Fibroblast of skin of left biceps (primary cell): ENCODE measurements at places on chromosomes 4 and X.
A peak's percentile ranks its signal among the peaks of the same experiment; 100 is the strongest.

- no peak for DNase-seq
These were observed 414.1 kb downstream of the CENPC start for GRCh38 chr4:67131224-67131623.

GRCh38 chrX:53235566-53235965 lies 10.6 kb upstream of the KDM5C start:
- no peak for DNase-seq

DNA sequence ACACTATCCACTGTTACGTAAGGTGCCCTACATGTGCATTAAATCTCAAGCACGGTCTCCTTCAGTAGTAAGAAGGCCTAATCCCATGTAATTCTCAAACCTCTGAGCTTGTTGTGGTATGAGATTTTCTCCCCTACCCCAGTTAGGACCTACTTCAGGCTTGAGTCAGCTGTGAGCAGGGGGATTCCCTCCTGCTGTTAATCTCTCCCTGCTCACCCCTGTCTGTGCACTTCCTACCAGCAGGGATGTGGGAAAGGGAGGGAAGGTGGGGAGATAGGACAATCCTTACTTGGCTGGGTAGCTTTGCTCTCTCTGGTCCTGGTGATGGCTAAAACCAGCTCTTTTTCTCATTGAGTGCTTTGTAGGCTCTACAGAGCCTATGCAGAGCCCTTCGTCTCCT lies 60.8 kb downstream of the PALLD start:
- DNase-seq = no peak

GRCh38 chr4:6942238-6942800 lies 32.7 kb downstream of the TBC1D14 start:
- peak; percentile 86 for DNase-seq

- DNase-seq = no peak
These were observed 57.2 kb downstream of the CPZ start for GRCh38 chr4:8649631-8650361.

GRCh38 chr4:144411119-144411518 lies 234.8 kb upstream of the HHIP start:
- DNase-seq = no peak

DNA sequence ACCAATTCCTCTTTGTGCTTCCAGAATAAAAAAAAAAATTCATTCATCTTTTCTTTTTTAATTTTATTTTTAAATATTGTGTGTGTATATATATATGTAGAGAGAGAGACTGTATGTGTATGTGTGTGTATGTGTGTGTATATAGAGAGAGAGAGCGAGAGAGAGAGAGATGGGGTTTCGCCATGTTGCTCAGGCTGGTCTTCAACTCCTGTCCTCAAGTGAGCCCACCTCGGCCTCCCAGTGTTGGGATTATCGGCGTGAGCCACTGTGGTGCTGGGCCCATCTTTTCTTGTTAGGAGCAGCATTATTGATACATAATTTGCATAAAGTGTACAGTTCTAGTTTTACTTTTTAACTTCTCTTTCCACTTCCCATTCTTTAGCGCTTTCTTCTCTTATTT lies 33.6 kb downstream of the KDM6A start:
- no peak for DNase-seq

GRCh38 chr4:183657564-183657963 lies 1.4 kb downstream of the RWDD4 start:
- no peak for DNase-seq

GRCh38 chr4:166493924-166494345 lies 620.9 kb downstream of the TLL1 start:
- DNase-seq = peak; percentile 12

- no peak for DNase-seq
These were observed 259.0 kb downstream of the CHIC1 start for GRCh38 chrX:73821921-73822559.

GRCh38 chr4:139126898-139127297 lies 50.1 kb downstream of the ELF2 start:
- DNase-seq = no peak

- no peak for DNase-seq
These were observed 64.4 kb downstream of the RPS6KA6 start for GRCh38 chrX:84123585-84123984.

DNA sequence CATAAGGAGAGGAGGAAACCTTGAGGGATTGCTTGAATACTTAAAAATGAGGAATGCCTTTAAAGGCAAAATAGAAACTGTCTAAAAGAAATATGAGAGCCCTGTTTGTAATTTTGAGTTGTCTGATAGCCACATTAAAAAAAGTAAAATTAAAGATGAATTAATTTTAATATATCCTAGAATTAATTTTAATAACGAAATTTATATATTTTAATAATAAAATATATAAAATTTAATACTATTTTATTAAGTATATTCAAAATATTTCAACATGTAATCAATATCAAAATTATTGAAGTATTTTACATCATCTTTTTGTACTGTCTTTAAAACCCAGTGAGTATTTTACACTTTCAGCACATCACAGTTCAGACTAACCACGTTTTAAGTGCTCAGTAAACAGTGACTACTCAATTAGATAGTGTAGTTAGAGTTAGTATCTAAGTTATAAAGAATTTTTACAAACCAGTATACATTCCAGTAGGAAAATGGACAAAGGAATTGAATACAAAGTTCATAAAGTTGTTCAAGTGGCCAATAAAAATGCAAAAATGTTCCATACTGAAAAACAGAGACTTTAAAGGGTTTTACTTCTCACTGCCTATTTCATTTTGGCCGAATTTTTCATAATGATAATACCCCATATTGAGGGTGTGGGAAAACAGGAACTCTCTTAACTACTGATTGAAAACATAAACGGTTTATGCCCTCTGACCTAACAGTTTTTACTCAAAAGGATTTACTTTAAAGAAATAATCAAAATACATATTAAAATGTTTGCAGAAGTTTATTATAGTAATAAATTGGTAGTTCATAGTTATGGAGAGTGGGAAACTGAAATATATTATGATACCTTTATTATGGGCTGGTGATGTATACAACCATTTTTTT lies 2.9 kb downstream of the SLC30A9 start:
- no peak for DNase-seq

DNA sequence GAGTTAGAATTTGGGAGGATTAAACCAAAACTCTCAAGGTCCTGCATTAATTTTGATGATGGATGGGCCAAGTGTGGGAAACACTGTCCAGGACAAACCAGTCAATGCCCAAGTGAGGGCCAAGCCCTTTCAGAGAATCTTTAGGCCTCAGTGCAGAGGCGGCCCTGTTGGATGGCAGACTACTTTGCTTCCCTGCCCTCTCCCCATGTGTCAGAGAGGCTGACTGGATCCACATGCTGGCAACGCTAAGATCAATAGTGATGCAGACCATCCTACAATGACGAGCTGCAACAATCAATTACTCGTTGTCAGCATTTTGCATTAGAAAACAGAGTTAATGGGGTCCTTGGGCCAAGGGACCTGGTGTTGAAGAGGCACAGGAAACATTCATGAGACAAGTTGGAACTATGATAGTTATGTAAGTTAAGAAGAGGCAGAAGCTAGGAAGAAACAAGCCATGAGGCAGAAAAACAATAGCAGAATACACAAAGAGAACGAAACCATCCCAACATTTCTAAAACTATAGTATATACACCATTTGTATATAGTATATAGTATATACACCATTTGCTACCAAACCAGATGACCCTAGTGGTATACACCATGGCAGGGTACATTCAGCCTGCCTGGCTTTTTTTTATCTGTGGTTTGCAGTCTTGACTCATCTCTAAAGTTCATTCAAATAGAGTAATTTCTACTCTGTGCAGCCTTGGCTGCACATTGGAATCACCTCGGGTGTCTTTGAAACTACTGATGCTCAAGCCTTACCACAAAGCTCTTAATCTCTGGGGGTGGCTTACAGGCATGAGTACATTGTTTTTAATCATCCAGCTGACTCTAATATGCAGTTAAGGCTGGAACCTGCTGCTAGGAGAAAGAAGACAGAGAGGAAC lies 147.7 kb upstream of the GYPA start:
- no peak for DNase-seq

GRCh38 chr4:8516996-8517550 lies 63.1 kb upstream of the GPR78 start:
- no peak for DNase-seq

- DNase-seq = no peak
These were observed 42.3 kb downstream of the QRFPR start for GRCh38 chr4:121338518-121338917.

DNA sequence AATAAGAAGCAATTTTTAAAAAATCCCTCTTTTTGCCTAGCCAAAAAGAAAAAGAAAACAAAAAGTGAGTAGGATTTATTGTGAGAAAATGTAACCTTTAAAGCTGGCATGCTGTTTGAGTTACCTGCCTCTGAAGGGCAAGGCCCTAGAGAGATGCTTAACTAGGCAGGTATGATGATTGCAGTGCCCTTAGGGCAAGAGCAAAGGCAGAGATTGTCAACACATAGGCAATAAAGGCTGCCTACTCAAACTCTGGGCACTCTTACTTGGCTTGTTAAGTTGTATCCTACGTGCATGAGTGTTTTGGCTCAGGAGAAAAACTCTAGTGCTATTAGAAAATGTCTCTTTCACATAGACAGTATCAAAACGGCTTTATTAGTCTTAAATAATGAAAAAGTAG lies 306.0 kb downstream of the RPA4 start:
- no peak for DNase-seq

GRCh38 chrX:107451731-107452130 lies 2.3 kb downstream of the FRMPD3 start:
- DNase-seq = no peak

DNA sequence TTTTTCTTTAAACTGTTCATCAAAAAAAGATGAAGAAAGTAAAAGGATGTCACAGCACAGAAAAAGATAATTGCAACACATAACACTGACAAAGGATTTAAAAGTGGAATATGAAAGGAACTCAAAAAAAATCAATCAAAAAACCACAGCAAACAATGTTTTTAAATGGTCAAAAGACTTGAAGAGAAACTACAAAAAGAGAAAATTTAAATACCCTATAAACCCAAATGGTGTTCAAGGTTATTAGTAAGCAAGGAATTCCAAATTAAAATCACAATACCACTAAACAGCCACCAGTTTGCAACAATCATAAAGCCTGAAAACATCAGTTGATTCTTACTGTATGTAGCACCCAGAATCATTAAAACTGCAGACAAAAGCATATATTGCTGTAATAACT lies 36.5 kb upstream of the PCDH10 start:
- DNase-seq = no peak

DNA sequence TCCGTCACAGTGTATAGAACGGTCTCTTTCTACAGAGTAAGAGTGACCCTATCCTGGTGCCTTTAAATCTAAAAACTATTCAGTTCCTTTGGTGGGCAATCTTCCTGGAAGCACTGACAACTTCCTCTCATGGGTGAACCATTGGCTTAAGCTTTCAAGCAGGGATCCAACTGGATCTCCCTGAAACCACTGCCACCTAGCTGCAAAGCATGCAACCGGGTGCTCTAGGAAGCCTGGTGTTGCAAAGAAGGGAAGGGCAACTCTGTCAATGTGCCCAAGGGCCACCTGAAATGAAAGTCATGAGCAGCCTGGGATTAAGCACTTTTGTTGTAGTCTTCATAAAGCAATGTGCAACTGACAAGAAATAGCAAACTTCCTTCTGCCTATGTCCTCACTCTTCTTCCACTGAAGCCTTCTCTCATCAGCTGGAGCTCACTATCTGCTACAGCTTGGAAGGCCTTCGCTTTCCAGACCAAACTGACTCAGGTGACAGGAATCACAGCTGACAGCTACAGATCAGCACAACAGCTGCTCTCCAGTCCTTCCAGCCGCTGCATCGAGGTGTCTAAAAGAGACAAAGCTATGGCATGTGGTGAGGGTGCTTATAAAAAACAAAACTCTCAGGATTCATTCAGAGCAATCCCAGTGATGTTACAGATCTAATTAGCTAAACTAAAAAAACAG lies 46.1 kb downstream of the SETD7 start:
- DNase-seq = no peak

GRCh38 chr4:23857367-23857959 lies 32.4 kb downstream of the PPARGC1A start:
- peak; percentile 18 for DNase-seq

- DNase-seq = no peak
These were observed 183.6 kb upstream of the PSAPL1 start for GRCh38 chr4:7618361-7618760.

DNA sequence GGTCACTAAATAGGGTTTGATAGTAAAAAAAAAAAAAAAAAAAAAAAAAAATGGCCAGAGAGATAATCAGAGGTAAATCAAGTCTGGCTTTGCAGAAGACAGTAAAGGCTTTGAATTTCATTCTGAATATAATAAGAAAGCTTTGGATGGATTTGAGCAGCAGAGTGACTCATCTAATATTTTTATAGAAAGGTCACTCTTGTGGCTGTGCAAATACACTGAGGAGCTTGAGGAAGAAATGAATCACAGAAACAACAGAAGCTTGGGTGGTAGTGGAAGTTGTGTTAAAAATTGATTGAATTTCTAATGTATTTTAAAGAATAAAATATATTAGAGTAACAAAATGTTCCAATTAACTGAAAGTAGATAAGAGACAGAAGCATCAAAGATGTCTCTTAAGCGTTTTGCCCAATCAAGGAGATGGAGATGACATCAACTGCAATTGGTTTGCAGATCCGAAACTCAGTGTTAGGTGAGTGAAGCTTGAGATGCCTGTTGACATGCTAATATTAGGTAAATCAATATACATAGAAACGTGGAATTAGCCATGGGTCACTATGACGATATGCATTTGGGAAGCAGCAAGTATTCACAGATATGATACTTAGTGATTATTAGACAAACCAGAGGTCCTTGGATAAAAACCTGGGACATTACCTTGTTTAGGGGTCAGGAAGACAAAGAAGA lies 280.5 kb downstream of the GPM6A start:
- DNase-seq = peak; percentile 27

- no peak for DNase-seq
These were observed 31.0 kb downstream of the TMEM131L start for GRCh38 chr4:153497091-153497531.

DNA sequence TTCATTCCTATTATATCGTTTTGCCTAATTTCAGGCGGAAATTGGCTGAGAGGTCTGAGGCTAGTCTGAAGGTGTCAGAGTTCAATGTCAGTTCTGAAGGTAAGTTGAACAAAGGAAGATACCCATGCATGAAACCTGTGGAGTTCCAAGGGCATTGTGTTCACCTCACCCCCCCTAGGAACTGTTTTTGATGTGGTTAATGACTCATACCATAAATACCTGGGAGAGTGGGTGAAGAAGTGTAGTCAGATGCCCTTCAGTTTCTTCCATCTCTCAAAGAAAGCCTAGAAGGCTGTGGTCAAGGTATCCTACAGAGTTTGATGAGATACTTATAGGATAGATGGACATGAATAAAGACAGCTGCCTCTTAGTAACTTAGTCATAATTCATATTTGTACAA lies 2.7 kb downstream of the UTP14A start:
- no peak for DNase-seq

- no peak for DNase-seq
These were observed 24.2 kb downstream of the SMPX start for GRCh38 chrX:21733705-21734104.

- no peak for DNase-seq
These were observed 550.9 kb upstream of the BOD1L1 start for GRCh38 chr4:14178421-14178820.
